ENCODE measurements at places on chromosomes 6 and 20. TPM values are rescaled to one million over a fixed set of nuclear protein-coding genes. Genes with fewer than 3 reads are reported as not detected.

DNA sequence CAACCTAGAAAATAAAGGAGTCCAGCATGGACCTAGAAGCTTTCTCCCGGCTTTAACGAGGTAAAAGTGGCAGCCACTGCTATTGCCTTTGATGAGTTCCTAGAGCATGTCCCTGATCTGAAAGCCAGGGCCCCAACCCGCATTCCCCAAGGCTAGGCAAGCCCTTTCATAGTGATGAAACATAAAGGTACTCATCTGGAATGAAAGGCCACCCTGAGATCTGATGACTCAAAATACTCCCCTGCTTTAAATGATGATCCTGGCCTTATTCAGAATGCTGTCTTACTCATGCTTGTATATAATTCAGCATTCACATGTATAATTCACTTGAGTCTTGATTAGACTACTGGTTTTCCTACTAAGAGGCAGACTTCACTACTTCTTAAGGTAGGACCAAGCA is 21.3 kb downstream of the TTPAL start:
- no peaks in the 10 kb centered on the region for H3K27me3 ChIP-seq
- no peaks in the 10 kb centered on the region for H3K4me1 ChIP-seq
- H3K27ac ChIP-seq = no peak overlapping the region
- DNase-seq = no peak
- peaks cover 100% of the 10 kb centered on the region for H3K36me3 ChIP-seq

GRCh38 chr6:160139420-160139851 is 17.8 kb downstream of the SLC22A1 start:
- no peak for DNase-seq
- H3K36me3 ChIP-seq = no peaks in the 10 kb centered on the region
- no peak overlapping the region for H3K4me3 ChIP-seq
- H3K4me1 ChIP-seq = peaks cover 22% of the 10 kb centered on the region
- H3K27me3 ChIP-seq = no peaks in the 10 kb centered on the region
- no peak overlapping the region for H3K27ac ChIP-seq

- no peak overlapping the region for H3K4me3 ChIP-seq
- no peak for DNase-seq
- no peaks in the 10 kb centered on the region for H3K4me1 ChIP-seq
- H3K36me3 ChIP-seq = peaks cover 51% of the 10 kb centered on the region
- H3K27ac ChIP-seq = no peak overlapping the region
- H3K27me3 ChIP-seq = no peaks in the 10 kb centered on the region
These were observed 33.9 kb downstream of the ITPR3 start for GRCh38 chr6:33654831-33655554.

DNA sequence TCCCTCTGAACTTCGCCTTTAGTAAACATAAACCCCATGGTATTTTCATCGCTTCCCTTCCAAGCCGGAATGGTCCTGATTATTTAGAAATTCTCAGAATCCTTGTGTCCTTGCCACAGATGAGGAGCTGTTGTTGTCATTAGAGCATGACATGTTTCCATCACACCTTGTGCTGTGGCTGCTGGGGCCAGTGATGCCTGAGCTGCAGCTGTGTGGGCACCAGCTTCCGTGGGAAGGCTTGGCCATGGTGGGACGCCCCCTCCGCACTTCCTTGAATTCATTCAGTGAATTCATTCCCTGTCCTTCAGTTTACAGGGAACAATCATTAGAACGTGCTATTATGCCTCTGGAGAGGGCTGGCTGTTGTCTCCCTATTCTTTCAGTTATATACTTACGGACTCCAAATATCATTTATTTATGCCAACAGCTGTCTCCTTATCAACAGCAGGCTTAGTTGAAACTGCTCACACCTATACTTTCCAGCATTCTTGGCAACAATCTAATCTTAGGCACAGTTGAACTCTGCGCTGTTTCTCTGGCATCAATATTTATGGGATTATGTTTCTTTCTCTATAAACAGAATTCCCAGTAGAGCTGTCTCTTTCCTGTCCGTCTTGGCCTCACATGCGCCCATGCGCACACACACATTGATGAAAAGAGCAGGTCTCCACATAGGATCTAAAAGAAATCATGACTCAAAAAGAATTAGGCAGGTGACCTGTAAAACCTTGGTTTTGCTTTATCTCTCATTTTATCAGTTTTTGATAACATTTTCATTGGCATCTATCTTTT is 9.0 kb downstream of the ADGRF1 start:
- H3K4me3 ChIP-seq = no peak overlapping the region
- peaks cover 19% of the 10 kb centered on the region for H3K4me1 ChIP-seq
- DNase-seq = no peak
- no peaks in the 10 kb centered on the region for H3K27me3 ChIP-seq

DNA sequence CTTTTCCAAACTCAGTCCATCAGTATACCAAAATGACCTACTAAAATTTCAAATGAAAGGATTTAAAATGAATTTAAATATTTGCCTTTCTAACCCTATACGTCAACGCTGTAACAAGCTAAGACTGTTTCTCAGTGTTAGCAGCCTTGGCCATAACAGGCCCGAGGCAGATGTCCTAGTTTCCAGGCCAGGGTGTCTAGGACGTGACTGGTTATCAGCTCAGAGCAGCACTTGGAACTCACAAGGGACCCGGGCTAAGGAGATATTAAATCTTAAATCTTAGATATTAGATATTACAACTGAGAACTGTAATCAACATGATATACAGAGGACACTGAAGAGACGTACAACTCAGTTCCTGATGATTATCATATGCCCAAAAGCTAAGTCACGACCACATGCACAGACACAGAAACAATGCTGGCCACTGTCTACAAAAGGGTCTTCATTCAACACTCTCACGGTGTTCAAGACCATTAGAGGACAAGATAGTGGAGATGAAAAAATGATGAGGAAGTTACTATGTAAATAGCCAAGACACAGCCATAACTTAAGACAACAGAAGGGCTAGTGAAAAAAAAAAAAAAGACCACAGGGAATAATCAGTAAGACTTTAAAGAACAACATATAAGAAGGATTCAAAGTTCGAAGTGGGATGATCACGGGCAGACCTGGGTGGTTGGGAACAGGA is at the start of gene CLDN20:
Gene CLDN20, plus strand, starts transcription at position 641 of the 691 bp plus-strand sequence. CDS start 11,707 bp downstream, outside the sequence.
- H3K4me1 ChIP-seq = no peaks in the 10 kb centered on the region
- peaks cover 3% of the 10 kb centered on the region for H3K36me3 ChIP-seq
- no peak for DNase-seq
- no peak within 1 kb of the TSS for H3K4me3 ChIP-seq
- no peaks in the 10 kb centered on the region for H3K27me3 ChIP-seq

GRCh38 chr6:8181160-8181881 is 79.0 kb upstream of the EEF1E1 start:
- H3K27me3 ChIP-seq = no peaks in the 10 kb centered on the region
- H3K4me1 ChIP-seq = peaks cover 4% of the 10 kb centered on the region
- H3K27ac ChIP-seq = no peak overlapping the region
- no peak overlapping the region for H3K4me3 ChIP-seq

DNA sequence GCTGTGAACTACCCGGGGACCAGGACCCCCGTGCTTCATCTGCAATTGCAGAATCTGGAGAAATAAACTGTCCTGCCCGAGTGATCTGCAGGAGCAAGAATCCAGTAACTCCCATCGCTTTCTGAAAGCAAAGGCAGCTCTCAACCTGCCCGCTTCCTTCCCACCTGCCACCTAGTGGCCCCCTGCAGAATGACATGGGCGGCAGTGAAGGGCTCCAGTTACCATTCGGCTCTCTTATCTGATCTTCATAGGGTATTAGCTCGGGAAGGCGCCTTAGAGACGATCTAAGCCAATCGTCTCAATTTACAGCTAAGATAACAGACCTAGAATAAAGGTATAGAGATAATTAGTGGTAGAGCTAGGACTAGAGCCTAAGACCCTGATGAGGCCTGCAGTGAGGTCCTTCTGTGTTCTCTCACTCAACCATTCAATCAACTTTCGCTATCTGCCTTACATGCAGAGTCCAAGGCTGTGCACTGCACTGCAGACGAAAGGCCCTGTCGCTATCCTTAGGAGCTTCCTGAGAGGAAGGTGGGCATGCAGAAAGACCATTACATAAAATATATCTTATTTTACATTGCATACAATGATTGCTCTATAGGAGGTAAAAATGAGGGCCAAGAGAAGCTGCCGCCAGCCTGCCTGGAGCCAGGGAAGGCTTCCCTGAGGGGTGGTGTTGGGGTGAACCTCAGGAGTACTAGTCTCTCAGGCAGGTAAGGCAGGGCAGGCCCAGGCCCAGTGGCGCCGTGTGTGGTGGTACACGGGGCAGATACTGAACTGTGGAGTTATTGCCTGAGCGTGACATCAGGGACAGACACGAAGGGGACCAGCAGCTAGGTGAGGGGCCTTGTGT is 7.1 kb upstream of the PSMG4 start:
- peak; percentile 94 for DNase-seq
- no peak overlapping the region for H3K27ac ChIP-seq
- no peak overlapping the region for H3K4me3 ChIP-seq
- no peaks in the 10 kb centered on the region for H3K36me3 ChIP-seq
- H3K4me1 ChIP-seq = peaks cover 32% of the 10 kb centered on the region

- H3K36me3 ChIP-seq = no peaks in the 10 kb centered on the region
These were observed 9.6 kb downstream of the SRC start for GRCh38 chr20:37355252-37356180.

DNA sequence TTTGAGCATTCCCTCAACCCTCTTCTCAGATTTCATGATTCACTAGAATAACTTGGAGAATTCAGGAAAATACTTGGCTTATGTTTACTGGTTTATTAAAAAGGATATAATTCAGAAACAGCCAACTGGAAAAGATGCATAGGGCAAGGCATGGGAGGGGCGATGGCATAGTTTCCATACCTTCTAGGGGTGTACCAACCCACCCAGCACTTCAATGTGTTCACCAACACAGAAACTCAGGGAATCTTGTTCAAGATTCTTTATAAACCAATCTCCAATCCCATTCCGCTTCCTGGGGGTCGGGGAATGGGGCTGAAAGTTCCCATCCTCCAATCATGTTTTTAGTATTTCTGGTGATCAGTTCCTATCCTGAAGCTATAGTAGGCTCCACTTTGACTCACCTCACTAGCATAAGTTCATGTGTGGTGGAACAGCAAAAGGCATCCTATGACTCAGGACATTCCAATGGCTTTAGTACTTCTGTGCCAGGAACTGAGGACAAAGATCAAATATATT is 164.4 kb downstream of the SIM1 start:
- H3K4me3 ChIP-seq = no peak overlapping the region
- H3K4me1 ChIP-seq = no peaks in the 10 kb centered on the region
- H3K27me3 ChIP-seq = no peaks in the 10 kb centered on the region
- no peaks in the 10 kb centered on the region for H3K36me3 ChIP-seq
- no peak for DNase-seq

- H3K4me1 ChIP-seq = no peaks in the 10 kb centered on the region
- DNase-seq = no peak
- H3K36me3 ChIP-seq = no peaks in the 10 kb centered on the region
These were observed 68.9 kb upstream of the HDAC2 start for GRCh38 chr6:114039841-114040240.

- no peaks in the 10 kb centered on the region for H3K36me3 ChIP-seq
- H3K4me1 ChIP-seq = peaks cover 10% of the 10 kb centered on the region
- no peak for DNase-seq
These were observed 60.8 kb upstream of the TMEM30A start for GRCh38 chr6:75345413-75345812.

DNA sequence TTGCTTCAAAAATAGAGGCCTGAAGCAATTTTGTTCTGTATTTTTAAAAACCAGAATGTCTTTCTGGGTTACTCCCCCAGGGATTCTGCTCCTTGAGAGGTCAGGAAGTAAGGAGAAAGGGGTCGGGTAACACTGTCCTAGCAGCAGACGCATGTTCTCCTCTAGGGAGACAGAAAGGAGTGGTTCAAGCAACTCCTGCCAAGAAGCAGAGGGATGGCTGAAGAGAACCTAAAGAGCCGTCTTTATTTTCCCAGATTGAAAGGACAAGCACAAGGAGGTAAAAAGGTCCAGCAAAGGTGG is 58.0 kb upstream of the SLC4A11 start:
- no peak overlapping the region for H3K4me3 ChIP-seq
- no peak overlapping the region for H3K27ac ChIP-seq
- DNase-seq = no peak

DNA sequence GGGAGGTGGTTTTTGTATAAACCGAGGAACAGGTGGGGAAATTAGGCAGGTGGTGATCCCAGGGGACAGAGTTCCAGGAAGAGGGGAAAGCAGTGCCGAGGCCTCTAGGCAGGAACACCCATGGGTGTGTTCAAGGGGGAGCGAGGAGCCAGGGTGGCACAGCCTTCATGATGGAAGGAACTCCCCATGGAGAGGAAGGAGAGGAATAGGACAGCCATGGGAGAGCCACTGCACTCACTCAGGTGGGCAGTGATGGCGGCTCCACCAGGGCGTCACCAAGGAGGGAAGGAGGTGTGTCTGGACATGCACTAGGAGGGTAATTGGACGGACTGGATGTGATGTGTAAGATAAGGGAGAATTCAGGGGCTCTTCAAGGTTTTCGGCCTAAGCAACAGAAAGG is 98.2 kb downstream of the THBS2 start:
- H3K27ac ChIP-seq = no peak overlapping the region
- H3K36me3 ChIP-seq = no peaks in the 10 kb centered on the region
- no peak overlapping the region for H3K4me3 ChIP-seq
- peaks cover 11% of the 10 kb centered on the region for H3K4me1 ChIP-seq

Gene FAM110A
- total RNA-seq = 9.8 TPM

Gene PDYN
- not detected for total RNA-seq

Gene DNAH8
- not detected for total RNA-seq

Gene ATP6V1G2
- total RNA-seq = 2.3 TPM

Gene C2
- total RNA-seq = 1.8 TPM

Gene EYS
- not detected for total RNA-seq

Gene MDFI
- total RNA-seq = 8.3 TPM

Gene NHLRC1
- 1.1 TPM for total RNA-seq

Gene GPSM3
- not detected for total RNA-seq

Gene CALHM6
- not detected for total RNA-seq

Gene OR2B6
- total RNA-seq = not detected

Gene LRRN4
- total RNA-seq = 2.9 TPM

Measured in stomach (tissue), 19 donors.